ENCODE measurements at places on chromosomes 3 and 15.

- DNase-seq = no peak
Measured at GRCh38 chr3:187665010-187665409, 5.2 kb downstream of the SST start.

DNA sequence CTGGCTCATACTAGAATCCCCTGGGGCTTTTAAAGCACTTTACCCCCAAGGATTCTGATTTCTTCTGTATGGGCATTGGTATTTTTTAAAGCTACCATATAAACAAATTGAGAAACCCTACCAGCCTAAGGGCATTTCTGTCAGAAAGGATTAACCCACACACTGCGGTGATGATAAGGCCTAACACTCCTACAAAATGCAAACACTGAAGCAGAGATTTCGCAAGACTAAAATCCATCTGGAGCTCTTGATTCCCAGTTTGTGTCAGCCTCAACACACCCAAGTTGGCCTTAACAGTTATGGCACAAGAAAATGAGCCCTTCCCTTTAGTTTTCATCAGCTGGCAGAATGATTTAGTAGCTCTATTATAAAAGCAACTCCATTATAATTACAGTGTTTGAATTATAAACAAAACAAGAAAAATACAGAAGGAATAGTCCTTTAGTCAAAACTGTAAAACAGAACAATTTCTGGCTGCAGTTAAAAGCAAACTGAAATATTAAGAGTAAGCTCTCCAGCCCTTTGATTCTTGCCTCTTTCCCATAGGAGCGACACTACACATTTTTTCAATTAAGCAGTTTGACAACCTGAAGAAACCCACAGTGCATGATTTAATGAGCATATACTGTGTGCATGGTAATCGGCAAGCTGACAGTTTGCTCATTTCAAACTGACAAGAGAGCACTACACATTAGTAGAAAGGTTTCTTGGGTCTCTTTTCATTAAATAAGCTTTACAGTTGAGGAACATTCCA lies 441.2 kb downstream of the FHIT start:
- DNase-seq = no peak

GRCh38 chr15:98611808-98612207 lies 36.5 kb upstream of the IGF1R start:
- DNase-seq = no peak

DNA sequence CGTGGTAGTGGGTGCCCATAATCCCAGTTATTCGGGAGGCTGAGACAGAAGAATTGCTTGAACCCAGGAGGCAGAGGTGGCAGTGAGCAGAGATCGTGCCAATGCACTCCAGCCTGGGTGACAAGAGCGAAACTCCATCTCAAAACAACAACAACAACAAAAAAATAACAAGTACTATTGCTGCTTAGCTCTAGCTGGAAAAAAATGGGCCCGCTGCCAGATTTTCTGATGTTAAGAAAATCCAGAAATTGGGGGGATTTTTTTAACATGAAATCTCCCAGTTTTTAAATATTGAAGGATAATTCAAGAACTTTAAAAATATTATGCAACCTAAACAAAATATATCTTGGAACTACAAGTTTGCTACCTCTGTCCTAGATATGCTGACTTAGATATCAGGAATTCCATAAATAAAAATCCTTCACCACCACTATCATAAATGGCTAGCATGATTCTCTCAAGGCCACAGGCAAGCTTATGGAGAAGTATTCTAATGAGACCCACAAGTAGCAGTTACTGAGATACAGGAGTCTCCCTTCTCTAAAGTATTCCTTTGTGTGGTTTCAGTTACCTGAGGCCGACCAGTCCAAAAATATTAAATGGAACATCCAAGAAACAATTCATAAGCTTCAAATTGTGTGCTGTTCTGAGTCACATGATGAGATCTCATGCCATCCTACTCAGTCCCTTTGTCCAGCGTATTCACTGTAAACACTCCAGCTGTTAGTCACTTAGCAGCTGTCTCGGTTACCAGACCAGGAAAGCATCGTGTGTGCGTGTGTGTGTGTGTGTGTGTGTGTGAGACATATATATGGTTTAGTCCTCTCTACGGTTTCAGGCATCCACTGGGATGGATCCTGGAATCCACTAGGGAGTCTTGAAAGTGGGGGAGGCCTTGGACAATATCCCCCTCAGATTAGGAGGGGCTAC lies 277.2 kb downstream of the TBL1XR1 start:
- no peak for DNase-seq

DNA sequence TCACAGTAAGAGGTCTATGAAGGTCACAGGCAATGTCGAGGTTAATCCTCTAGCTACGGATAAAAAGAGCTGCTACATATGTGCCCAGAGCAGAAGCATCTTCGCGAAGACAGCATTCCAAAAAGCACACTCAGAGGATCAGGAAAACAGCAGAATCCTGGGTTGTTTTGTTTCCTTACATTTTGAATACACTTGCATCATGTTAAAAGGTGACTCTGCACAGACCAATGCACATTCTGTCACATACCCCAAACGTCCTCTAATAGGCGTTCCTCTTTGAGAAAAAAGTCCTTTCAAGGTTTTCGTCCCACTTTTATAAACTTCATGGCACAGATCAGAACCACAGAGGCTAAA lies 52.7 kb downstream of the VGLL4 start:
- DNase-seq = no peak
